ENCODE measurements at places on chromosomes 3 and 15.

DNA sequence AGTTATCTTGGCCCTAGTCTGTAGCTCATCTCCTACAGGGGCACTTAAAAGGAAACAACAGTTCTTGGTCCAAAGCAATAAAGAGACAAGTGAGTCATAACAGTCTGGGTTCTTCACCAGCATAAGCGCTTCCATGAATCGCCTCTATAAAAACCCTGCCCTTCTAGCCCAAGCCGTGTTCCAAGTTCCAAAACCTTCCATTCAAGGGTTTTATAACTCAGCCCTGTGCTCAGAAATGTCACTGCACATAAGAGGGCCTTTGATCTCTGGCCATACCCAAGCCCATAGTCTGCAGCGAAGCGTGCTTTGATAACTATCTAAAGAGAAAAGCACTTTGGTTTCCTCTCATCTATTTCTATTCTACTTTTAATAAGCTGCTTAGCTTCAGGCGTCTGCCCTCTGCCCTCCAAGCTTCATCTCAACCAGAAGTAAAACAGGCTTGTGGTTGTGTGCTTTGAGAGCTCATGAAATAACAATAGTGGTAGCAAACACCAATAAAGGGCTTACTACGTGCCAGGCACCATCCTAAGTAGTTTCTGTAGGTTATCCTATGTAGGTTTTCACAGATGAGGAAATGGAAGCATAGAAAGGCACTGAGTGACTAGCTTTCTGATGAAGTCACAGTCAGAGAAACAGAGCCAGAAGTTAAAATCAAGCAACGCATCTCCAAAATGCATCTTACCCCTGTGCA is 64.0 kb upstream of the AKAP13 start:
- DNase-seq: no peak

DNA sequence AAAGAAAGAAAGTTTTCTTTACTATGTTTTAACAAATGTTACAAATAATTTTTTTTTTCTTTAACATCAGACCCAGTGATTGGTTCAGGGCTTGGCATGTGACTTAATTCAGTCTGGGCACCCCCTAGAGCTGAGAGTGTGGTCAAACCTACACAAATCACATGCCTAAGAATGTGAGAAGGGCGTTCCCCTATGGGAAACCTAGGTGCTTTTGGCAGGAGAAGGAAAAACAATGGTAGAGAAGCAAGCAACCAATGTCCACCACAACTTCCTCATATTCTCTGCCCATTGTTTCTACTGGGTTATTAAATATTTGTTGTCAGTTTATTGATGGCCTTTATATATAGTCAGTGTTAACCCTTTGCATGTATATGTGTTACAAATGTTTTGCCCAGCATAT is 21.4 kb upstream of the PIAS1 start:
- no peak for DNase-seq

GRCh38 chr3:64848822-64849221 is 161.0 kb upstream of the ADAMTS9 start:
- DNase-seq: no peak

GRCh38 chr15:51750792-51751696 is at the start of gene TMOD2:
TSS of gene TMOD2 (plus strand) at chr15:51751597. CDS start at chr15:51766442, 14,845 bp downstream.
- no peak for DNase-seq

DNA sequence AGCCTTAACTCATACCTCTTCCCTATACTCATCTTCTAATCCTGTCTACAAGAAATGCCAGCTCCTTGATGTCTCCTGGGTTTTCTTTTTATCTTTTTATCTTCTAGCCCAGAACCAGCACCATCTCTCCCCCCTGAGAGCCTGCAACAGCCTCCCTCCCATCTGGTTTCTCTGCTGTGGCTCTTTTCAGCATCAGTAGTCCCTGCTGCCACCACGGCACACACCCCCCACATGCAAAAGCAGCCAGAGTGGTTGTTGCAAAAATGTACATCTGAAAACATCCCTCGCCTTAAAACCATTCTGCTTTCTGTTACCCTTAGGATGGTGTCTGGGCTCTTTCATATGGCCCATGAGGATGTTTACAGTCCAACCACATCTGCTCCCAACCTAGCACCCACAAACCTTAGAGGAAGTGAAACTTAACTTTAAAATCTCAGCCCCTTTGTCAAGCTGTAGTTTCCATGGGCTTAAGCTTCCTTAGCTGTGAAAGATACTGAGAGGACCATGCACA is 775 bp downstream of the TTC21A start:
- no peak for DNase-seq

GRCh38 chr15:47917881-47918280 is 200.6 kb downstream of the SEMA6D start:
- no peak for DNase-seq

DNA sequence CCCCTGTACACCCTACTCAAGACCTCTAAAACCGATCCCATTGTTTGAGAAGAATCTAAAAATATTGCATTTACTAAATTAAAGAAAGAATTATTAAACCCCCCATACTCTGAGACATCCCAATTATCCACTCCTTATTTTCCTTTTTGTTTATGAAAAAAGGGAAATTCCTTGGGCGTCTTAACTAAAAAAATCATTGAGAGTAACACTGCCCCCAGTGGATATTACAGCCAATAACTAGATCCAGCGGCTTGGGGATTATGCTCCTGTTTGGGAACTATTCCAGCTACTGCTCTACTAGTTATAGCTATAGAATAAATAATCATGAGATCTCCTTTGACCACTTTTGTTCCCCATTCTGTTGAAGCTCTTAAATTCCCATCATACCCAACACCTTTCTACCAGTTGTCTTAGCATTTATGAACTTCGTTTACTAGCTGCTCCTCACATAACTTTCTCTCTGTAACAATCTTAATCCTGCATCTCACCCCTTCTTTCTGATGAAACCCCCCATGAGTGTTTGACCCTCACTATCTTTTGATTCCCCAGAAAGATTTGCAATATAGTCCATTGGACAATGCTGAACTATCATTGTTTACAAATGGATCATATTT is 12.7 kb upstream of the CFAP91 start:
- DNase-seq: no peak

GRCh38 chr15:70171256-70171886 is 73.7 kb upstream of the TLE3 start:
- no peak for DNase-seq

DNA sequence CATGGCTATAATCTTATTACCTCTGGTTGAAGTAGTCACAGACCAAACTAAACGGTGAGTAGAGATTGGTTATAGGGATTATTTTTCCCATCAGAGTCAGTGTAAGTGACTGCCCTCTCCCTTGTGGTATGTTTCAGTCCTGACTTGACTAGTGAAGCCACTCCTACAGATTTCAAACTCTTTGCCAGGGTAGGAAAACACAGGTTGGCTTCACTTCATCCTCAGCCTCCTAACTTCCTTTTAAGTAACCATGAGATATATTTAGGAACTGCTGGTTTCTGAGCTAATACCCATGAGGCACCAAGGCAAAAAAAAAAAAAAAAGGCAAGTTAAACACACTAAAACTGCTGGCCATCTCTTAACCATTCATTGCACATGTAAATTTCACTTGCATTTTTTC is 349.2 kb upstream of the MCTP2 start:
- no peak for DNase-seq

DNA sequence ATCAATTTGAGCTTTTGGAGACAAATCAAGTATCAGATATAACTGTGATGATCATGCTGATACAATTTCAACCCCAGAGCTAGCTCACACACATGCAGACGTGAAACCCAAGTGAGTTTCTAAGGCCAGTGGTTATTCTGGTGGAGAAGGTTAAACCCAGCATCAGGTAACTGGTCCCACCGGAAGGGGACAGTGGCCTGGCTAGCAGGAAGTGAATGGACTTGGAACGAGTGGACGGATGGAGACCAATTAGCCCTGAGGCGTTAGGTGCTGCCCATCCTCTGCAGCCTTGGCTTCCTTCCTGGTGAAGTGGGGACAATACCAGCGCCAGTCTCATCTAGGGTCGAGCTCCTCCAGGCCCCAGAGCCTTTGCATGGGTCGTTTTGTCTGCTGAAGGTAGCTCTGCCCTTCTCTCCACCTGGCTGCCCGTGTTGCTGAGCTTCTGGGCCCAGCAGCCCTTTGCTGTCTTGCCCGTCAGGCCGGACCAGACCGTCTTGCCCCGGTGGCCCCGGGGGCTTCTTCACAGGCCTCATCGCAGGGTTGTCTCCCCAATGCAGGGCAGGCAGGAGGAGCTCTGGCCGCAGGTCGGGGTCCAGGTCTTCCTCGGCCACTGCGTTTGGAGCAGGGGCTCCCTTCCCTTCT is 915 bp upstream of the KCTD6 start:
- DNase-seq: no peak

DNA sequence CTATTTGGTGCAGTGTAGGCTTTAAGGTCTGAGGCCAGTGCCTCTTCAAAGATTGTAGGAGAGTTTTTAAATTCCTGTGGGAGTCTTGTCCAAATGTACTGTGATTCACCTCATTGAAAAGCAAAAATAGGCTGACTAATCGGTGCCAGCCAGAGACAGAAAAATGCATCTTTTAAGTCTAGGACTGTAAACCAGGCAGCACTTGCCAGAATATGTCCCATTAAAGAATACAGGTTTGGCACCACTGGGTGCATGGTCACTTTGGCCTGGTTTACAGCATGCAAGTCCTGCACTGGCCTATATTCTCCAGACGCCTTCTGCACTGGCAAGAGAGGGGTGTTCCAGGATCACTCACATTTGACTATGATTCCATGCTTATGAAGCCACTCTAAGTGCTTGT is 20.3 kb upstream of the NOX5 start:
- no peak for DNase-seq

DNA sequence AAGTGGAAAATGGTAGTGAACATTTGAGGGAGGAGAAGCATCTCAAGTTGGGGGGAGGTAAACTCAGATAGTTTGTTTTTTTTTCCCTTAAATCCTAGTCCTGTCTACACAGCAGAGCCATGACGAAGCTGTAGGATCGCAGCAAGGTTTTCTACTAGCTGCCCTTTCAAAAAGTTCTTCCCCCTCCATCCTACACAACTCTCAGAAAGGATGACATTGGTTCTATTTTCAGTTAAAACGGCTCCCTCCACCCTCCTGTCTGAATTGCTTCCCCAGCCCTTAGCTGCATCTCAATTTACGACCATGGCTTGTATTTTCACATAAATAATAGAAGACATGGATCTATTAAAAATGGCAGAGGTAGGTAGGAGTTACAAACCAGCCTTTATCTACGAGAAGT is 2.2 kb downstream of the HOMER2 start:
- no peak for DNase-seq

GRCh38 chr3:194572944-194573491 is 60.2 kb downstream of the TMEM44 start:
- DNase-seq: no peak

GRCh38 chr15:100735129-100736053 is 133.0 kb downstream of the ASB7 start:
- no peak for DNase-seq

DNA sequence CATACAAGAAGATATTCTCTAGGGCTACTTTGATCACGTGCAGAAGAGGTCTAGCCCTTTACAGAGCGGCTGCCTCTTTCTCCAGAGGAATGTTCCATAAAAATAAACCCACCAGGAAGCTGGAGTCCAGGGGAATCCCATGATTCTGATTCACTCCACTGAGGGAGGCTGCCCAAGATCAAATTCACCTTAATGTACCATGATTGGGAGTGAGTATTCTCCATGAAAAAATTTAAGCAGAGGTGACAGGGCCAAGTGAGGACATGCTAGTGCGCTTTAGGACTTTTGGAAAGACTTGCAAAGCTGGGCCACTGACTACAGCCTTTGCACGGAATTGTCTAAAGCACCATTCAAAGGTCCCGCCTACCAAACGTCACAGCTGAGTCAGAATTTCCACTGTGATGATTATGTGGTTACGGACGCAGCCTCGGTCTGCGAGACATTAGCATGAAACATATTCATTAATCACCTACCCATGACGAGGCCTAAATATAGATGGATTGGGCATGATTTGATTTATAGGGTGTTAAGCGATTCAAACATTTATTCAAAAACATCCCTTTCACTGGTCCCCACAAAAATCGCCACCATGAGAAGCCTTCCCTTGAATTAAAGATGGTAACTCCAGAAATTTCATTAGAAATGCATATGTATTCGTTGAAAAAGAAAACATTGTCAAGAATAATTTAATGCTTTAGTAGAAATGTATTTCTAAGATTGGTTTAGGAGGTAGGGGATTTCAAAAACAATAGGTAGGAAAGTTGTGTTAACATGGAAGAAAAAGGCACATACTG is 152.6 kb downstream of the GREM1 start:
- no peak for DNase-seq

- DNase-seq: no peak
Measured at GRCh38 chr15:91824256-91824655, 29.3 kb upstream of the SLCO3A1 start.

DNA sequence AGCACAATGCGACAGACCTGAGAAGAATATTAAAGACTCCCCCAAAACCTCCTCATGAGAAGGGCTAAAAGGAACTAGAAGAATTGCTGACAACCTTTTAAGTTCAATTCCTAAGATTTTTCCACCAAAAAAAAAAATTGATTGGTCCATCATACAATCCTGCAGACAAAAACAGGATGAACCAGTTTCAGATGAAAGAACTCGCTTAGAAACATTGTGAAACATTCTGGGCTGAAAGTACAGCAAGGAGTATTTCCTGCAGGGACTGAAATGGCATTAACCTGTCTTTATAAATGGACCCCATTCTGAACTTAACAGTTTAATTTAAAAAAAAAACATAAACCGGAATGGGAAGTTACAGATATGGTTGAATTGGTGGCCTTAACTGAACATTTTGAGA is 96.0 kb upstream of the FAM174B start:
- no peak for DNase-seq

DNA sequence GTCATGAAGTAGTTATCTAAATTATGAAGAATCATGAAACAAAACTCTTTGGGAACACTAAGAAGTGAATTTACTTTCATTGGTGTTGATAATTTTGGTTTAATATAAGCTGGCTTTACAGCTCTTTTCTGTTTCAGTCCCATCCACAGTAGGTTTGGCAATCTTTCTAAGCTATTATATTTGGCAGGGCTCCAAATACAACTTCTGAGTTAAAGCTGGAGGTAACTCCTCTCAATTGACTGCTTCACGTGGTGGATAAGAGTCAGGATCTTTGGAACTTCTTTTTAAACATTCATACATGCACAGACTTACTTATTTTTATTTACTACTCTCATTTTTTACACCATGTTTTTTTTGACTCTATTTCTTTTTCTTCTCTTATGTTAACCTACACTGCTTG is 106.5 kb upstream of the EPHA3 start:
- no peak for DNase-seq

GRCh38 chr3:51967384-51968169 is at the start of gene PCBP4:
TSS of gene PCBP4 (minus strand) at chr3:51967454. CDS start at chr3:51961240, 6,214 bp downstream.
- DNase-seq: no peak

DNA sequence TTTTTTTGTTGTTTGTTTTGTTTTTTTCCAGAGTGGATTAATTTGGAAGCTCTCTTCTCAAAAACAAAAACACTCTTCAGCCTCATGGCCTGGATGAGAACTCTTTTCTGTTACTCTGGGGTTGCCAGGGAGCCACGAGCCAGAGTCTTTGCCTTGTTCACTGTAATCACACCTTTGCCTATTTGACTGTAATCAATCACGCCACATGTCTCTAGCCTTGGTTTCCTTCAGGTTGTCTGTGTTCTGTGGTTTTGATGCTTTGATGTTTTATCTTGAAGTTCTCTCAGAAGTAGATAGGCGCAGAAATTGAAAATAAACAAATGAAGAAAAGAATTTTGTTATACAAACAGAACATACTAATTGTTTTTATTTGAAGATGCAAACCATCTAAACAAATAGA is 62.3 kb upstream of the IGF1R start:
- DNase-seq: no peak

- DNase-seq: no peak
Measured at GRCh38 chr3:46236294-46237054, 5.8 kb upstream of the CCR3 start.

- DNase-seq: no peak
Measured at GRCh38 chr3:7709376-7710082, 792.1 kb upstream of the LMCD1 start.

Measured in activated CD8-positive, alpha-beta memory T cell treated with anti-CD3 and anti-CD28 coated beads for 48 hours (primary cell).